Tibial nerve (tissue), 4 donors: ENCODE measurements at places on chromosomes 13 and 19.

GRCh38 chr13:36261011-36261410 lies 36.6 kb downstream of the CCDC169 start:
- H3K27me3 ChIP-seq = no peaks in the 10 kb centered on the region
- peak overlapping the region; percentile 71 for H3K27ac ChIP-seq
- no peaks in the 10 kb centered on the region for H3K4me1 ChIP-seq
- H3K4me3 ChIP-seq = no peak overlapping the region
- no peaks in the 10 kb centered on the region for H3K36me3 ChIP-seq

- H3K27me3 ChIP-seq = no peaks in the 10 kb centered on the region
- no peak overlapping the region for H3K27ac ChIP-seq
- H3K4me3 ChIP-seq = no peak overlapping the region
- no peaks in the 10 kb centered on the region for H3K4me1 ChIP-seq
- peaks cover 20% of the 10 kb centered on the region for H3K36me3 ChIP-seq
These were observed 61.4 kb downstream of the DPF1 start for GRCh38 chr19:38162632-38163031.

DNA sequence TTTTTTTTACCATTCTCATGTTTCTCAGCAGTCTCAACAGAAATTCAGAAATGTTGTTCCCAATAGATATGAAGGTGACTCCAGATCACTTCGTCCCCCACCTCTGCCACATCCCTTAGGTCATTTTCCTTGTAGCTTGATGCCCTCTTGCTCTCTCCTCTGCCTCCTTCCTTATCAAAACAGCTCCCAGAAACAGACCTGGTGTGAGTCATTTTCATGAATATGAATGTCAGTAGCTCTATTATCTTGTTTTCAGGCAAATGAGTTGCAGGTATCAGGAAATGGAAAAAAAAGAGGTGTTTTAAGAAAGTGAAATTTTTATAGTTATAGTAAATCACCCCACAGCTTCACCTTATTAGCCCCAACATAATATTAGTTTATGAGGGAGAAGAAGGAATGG lies 539.3 kb downstream of the SUCLA2 start:
- no peak for DNase-seq
- no peaks in the 10 kb centered on the region for H3K4me1 ChIP-seq
- H3K4me3 ChIP-seq = no peak overlapping the region
- H3K27ac ChIP-seq = no peak overlapping the region
- H3K36me3 ChIP-seq = no peaks in the 10 kb centered on the region

GRCh38 chr13:26688286-26688685 lies 72.3 kb downstream of the GPR12 start:
- no peak for DNase-seq
- no peaks in the 10 kb centered on the region for H3K36me3 ChIP-seq
- no peaks in the 10 kb centered on the region for H3K4me1 ChIP-seq
- H3K27ac ChIP-seq = no peak overlapping the region

- no peak overlapping the region for H3K4me3 ChIP-seq
- no peak overlapping the region for H3K27ac ChIP-seq
- no peaks in the 10 kb centered on the region for H3K27me3 ChIP-seq
- H3K4me1 ChIP-seq = no peaks in the 10 kb centered on the region
These were observed 330.3 kb upstream of the MIR17HG start for GRCh38 chr13:91017031-91017668.

GRCh38 chr19:44689290-44690130 lies 9.4 kb upstream of the CEACAM16 start:
- H3K4me1 ChIP-seq = peaks cover 31% of the 10 kb centered on the region
- H3K4me3 ChIP-seq = no peak overlapping the region
- peak; percentile 60 for DNase-seq
- H3K36me3 ChIP-seq = no peaks in the 10 kb centered on the region
- no peaks in the 10 kb centered on the region for H3K27me3 ChIP-seq
- H3K27ac ChIP-seq = no peak overlapping the region

GRCh38 chr13:52127783-52128702 lies 830 bp downstream of the NEK5 start:
- no peak for DNase-seq
- H3K4me1 ChIP-seq = no peaks in the 10 kb centered on the region
- no peaks in the 10 kb centered on the region for H3K36me3 ChIP-seq
- no peaks in the 10 kb centered on the region for H3K27me3 ChIP-seq
- no peak overlapping the region for H3K27ac ChIP-seq
- peak overlapping the region; percentile 53 for H3K4me3 ChIP-seq

- no peak for DNase-seq
- no peak overlapping the region for H3K4me3 ChIP-seq
- no peaks in the 10 kb centered on the region for H3K4me1 ChIP-seq
- H3K27ac ChIP-seq = no peak overlapping the region
- no peaks in the 10 kb centered on the region for H3K36me3 ChIP-seq
- peaks cover 36% of the 10 kb centered on the region for H3K27me3 ChIP-seq
These were observed 468 bp upstream of the SERTM1 start for GRCh38 chr13:36673352-36673751.
